Skeletal muscle cell (primary cell): ENCODE measurements at places on chromosomes 4 and X.
A peak's percentile ranks its signal among the peaks of the same experiment; 100 is the strongest.

- DNase-seq: no peak
Observed at GRCh38 chr4:566508-567295, 9.4 kb downstream of the TMEM271 start.

- DNase-seq: no peak
Observed at GRCh38 chr4:3768842-3769641, 2.9 kb downstream of the ADRA2C start.

- no peak for DNase-seq
Observed at GRCh38 chrX:115232933-115233496, 881 bp downstream of the LRCH2 start.

- no peak for DNase-seq
Observed at GRCh38 chr4:124390861-124391260, 321.7 kb downstream of the ANKRD50 start.

- DNase-seq: no peak
Observed at GRCh38 chr4:81690871-81691270, 219.2 kb upstream of the RASGEF1B start.

DNA sequence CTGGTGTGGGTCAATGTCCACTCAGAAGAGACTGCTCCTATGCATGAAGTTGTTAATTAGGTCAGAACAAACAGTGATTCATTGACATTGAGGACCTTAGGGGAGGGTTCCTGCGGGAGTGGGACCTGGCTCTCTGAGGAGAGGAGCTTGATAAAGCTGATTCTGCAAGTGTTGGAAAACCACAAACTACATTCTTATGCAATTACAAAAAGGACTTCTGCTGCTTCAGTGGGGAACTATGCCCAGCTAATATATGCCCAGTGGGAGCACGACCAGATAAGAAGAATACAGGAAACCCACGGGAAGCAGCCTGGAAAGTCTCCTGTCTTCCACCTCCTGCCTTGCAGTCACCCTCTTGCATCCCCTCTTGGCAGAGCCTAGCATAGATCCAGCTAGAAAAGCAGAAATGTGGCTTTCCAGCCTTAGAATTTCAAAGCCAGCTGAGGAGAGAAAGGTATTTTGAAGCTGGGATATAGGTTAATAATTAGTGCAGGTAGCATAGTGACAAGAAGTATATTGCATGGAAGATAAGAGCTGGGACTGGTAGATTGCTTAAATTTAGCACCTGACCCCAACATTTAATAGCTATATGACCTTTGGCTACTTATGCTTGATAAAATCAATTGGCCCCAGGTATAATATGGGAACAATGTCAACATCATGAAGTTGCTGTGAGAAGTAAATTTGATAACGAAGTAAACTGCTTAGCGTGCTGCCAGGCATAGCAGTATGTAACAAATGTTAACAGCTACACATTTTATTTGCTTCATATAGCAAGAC is 34.9 kb upstream of the UGT8 start:
- peak; percentile 1 for DNase-seq

GRCh38 chrX:152177497-152178269 is 39.3 kb upstream of the MAGEA10 start:
- DNase-seq: no peak

GRCh38 chrX:14946606-14947155 is 73.5 kb downstream of the MOSPD2 start:
- DNase-seq: no peak

GRCh38 chr4:153538487-153539357 is 72.6 kb downstream of the TMEM131L start:
- DNase-seq: no peak

DNA sequence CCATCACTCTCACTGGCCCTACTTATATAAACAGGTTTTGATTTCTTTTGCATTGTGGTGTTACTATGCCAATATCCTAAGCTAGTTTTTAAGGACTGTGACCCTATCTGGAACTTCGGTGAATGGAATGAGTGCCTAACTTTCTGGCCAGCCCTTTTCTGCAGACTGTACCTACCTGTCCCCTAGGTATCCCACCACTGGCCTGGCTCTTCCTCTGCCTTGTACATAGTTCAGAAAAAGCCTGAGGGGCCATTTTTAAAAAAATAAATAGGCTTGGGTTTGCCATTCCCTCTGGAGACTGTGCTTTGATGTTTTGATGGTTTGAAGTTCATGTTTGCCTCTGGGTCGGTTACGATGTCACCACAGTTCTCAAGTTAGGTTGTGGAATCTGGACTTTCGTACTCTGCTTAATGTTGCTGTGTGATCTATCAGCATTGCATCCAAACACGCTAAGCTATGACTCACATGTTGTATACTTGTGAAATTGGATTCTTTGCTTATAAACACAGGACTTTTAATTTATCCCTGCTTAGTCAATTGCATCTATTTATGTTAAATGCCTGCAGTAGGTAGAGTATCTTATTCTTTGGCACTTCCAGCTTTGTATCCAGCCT is 182.0 kb downstream of the ANKRD50 start:
- peak; percentile 52 for DNase-seq

DNA sequence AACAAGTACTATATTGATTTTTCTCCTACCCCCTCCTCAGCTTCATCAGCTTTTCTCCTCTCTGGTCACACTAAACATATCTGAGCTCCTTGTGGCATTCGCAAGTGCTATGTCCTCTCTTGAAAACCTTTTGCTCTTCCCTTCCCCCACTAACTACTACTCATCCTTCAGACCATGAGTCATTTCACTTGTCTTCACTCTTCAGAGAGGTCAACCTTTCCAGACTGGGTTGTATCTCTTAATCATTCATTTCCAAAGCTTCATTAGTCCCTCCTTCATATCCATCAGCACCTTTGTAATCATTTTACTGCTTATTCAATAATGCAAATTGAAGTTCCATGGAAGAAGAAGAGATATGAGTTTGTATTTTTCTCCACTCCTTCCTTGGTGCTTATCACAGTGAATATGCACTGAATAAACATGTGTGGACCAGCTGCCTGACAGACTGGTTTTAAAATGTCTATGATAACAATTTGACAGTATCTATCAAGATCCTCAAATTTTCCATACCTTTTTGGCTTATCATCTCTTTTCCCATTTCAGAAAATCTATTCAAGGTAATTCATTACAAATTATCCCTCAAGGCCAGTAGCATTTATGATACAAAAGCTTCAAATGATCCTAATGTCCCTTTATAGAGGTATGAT is 28.4 kb downstream of the DDX60L start:
- DNase-seq: peak; percentile 47

DNA sequence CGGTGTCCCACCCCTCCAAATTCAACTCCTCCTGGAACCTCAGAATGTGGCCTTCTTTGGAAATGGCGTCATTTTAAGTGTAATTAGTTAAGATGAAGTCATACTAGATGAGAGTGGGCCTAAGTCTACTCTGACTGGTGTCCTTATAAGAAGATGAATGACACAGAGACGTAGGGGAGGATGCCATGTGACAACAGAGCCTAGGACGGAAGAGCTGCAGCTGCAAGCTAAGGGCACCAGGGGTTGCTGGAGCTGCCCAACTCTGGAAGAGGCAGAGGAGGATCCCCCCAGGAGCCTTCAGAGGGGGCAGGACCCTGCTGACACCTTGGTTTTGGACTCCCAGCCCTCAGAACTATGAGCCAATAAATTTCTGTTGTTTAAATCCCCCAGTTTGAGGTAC is 115.1 kb downstream of the STK32B start:
- DNase-seq: no peak

- DNase-seq: no peak
Observed at GRCh38 chrX:118114971-118115370, 1.6 kb downstream of the KLHL13 start.

- DNase-seq: no peak
Observed at GRCh38 chr4:41135801-41136200, 78.5 kb downstream of the APBB2 start.

- no peak for DNase-seq
Observed at GRCh38 chrX:123698979-123699520, 33.8 kb downstream of the THOC2 start.

GRCh38 chrX:129701624-129702069 is 37.1 kb upstream of the XPNPEP2 start:
- peak; percentile 74 for DNase-seq

DNA sequence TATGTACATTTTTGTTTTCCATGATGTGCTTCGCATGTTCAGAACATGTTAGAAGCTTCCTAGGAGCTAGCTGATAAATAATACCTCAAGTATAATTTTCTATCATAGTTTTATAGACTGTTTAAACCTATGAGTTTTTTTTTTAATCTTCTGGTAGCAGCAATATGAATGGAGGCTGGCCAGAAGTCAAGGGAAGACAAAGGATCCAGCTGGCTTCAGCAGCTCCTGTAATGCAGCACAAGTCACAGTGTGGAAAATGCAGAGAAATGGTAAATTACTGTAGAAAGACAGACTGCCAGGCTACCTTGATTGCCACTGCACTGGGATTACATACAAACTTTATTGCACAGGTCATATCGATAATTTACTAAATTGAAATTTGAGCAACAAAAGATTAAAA is 537.9 kb downstream of the IQCM start:
- no peak for DNase-seq

DNA sequence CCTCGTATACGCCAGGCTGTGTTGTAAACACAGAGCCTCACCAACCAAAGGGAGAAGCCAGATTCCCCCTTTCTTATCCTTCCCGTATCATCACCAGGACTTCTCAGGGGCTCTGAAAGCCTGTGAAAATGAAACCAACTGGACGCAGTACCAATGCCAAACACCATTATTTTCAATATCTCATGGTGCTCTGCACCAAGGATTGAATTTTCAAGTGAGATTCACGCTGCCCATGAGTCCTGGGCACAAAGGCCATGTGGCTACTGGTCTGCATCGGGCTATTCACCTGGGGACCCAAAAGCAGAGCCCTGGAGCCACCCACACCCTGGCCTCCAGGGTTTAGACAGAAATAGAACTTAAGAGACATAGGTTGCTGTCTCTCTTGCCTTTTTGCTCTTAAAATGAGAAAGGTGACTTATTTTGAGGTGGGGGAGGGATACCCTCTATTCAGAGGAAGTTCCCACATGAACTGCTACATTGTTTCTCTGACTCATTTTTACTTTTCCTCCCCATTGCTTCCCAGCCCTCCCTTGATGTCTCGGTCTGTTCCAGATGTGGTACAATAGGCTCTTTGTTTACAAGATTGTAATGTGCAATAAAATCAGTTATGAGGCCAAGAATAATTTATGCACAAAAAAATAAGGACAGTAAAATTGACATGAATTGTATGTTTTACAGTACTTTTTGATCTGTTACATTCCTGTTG is 55.4 kb downstream of the MAML3 start:
- no peak for DNase-seq

GRCh38 chrX:50097071-50097470 is 103.7 kb downstream of the AKAP4 start:
- DNase-seq: no peak

DNA sequence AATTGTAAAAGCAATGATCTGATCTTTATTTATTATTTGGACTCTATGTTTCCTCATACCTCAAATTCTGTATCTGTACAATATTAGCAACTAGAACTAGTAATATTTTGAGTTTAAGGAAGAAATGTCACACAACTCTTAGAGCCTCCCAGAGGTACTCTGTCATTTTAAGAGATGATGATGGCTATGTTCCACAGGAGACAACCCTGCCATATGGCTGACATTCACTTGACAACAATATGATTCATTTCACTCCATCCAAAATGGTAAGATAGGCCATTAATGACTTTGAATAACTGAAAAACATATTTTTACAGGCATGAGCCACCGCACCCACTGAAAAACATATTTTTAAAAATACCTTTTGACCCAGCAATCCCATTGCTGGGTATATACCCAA is 190.3 kb downstream of the MAML3 start:
- DNase-seq: no peak

DNA sequence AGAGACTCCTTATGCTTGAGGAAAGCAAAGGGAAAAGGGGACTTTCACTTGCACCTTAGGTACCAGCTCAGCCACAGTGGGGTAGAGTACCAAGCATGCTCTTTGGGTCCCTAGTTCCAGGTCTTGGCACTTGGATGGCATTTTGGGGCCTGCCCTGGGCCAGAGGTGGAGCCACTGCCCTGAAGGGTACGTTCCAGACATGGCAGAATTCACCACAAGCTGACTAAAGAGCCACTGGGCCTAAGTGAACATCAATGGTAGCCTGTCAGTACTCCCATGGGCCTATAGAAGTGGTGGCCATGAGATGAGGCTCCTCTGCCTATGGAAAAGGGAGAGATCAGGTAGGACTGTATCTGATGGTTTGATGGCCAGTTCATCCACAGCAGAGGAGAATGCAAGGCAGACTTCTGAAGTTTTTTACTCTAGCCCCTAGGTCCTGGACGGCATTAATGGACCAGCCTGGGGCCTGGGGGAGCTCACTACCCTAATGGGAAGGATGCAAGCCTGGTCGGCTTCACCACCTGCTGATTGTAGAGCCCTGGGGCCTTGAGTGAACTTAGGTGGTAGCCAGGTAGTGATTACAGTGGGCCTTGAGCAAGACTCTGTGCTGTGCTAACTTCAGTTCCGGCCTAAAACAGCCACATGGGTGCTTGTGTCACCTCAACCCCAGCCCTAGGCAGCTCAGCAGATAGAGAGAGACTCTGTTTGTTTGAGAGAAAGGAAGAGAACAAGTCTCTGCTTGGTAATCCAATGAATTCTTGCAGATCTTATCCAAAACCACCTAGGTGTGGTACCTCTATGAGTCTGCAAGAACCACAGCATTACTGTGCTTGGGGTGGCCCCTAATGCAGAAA is 19.8 kb upstream of the HSFX4 start:
- no peak for DNase-seq

DNA sequence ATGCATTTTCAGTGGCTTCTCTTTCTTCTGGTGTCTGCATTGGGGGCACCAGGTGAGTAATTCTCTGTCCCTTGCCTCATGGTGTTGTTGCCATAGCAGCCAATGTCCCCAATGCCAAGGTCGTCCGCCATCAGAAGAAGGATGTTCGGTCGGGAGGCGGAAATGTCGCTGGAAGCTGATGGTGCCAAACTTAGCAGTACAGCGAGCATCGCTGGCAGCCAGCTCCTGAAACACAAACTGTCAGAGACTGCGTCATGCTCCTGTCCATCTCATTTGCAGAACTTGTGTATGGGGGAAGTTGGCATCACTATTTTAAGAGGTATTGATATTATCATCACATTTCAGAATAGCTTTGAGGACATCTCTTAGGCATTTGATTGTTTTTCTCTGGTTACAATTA is 29.1 kb upstream of the ARSD start:
- no peak for DNase-seq

DNA sequence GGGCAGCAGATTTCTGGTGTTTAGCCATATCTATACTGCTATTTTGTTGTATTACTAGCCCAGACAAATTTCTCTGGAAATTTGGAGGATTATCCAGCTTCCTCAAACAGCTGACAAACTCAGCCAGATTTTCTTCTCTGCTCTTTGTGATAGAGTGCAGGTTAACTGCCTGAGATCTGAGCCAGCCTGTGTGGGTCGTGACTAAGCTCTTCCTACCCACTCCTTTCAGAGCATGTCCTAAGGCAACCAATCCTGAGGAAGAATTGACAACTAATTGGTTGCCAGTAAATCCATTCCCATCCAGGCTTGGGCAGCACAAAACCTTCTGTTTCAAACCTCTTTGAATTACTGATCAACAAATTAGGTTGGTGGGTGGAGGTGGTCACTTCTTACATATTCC is 2.5 kb upstream of the GABRA2 start:
- DNase-seq: no peak

DNA sequence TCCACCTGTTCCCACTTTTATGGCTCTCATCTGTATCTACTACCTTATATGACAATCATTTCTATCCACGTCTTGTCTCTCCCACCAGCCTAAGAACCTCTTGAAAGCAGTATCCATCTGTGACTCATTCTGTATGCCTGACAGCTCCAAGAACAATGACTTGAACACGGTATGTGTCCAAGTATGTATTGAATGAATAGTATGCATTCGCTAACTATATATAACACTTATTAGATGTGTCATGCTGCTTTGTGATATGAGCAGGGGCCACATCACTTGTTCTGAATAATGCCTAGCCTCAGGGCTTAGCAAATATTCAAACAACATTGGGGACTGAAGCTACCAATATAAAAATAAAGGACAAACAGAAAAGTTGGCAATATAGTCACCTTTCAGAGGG is 4.9 kb downstream of the OPHN1 start:
- DNase-seq: no peak
